A549 treated with AZD2906 at 1 μM for 4 hours (cell line): ENCODE measurements at places on chromosomes 7 and 10. TPM values are rescaled to one million over a fixed set of nuclear protein-coding genes. Genes with fewer than 3 reads are reported as not detected.

The LRIT1 gene
- total RNA-seq = not detected in 5 replicates

The TEX47 gene
- not detected in 5 replicates for total RNA-seq

The SUN3 gene
- total RNA-seq = not detected in 5 replicates

The NPFFR1 gene
- under 0.01 TPM in 1 of 5 replicates, not detected in the others for total RNA-seq

The GPR15LG gene
- total RNA-seq = not detected in 5 replicates

The GSAP gene
- 2.9 to 3.5 TPM (median 3.1 TPM) in 5 replicates for total RNA-seq

The PRKAR2B gene
- total RNA-seq = 2.3 to 3.2 TPM (median 2.8 TPM) in 5 replicates

The SMURF1 gene
- 18.7 to 23.6 TPM (median 20.8 TPM) in 5 replicates for total RNA-seq

The PROSER2 gene
- 32.8 to 46.7 TPM (median 46.4 TPM) in 5 replicates for total RNA-seq

The DMTF1 gene
- total RNA-seq = 15.6 to 20.1 TPM (median 18.3 TPM) in 5 replicates

The INSYN2A gene
- 1.4 to 1.8 TPM (median 1.5 TPM) in 5 replicates for total RNA-seq

The MACROH2A2 gene
- 23.6 to 28.1 TPM (median 26.2 TPM) in 5 replicates for total RNA-seq

The TMEM196 gene
- total RNA-seq = not detected in 5 replicates

The TUBB8 gene
- total RNA-seq = 0.05 to 0.12 TPM (median 0.07 TPM) in 3 of 5 replicates, not detected in the others

The TET1 gene
- total RNA-seq = 0.37 to 0.68 TPM (median 0.54 TPM) in 5 replicates

The RPA3 gene
- 75.8 to 104 TPM (median 95.3 TPM) in 5 replicates for total RNA-seq

The PDK4 gene
- 28.0 to 36.2 TPM (median 34.5 TPM) in 5 replicates for total RNA-seq

The DKK1 gene
- total RNA-seq = 408 to 480 TPM (median 456 TPM) in 5 replicates

The ST7 gene
- total RNA-seq = 20.4 to 24.9 TPM (median 21.6 TPM) in 5 replicates

The GNAT3 gene
- total RNA-seq = not detected in 5 replicates

The WDFY4 gene
- total RNA-seq = 0.03 to 0.11 TPM (median 0.06 TPM) in 4 of 5 replicates, not detected in the other

The NPTX2 gene
- total RNA-seq = 0.12 to 0.28 TPM (median 0.20 TPM) in 5 replicates

The CYREN gene
- 79.3 to 91.8 TPM (median 87.5 TPM) in 5 replicates for total RNA-seq

The CACNB2 gene
- total RNA-seq = 0.06 TPM in 1 of 5 replicates, not detected in the others

The PDCD11 gene
- 35.3 to 40.5 TPM (median 38.3 TPM) in 5 replicates for total RNA-seq

The LAMB1 gene
- total RNA-seq = 94.3 to 137 TPM (median 104 TPM) in 5 replicates

The ADRA2A gene
- 0.12 to 0.20 TPM (median 0.18 TPM) in 5 replicates for total RNA-seq

The SYT15 gene
- total RNA-seq = 1.9 to 3.0 TPM (median 2.1 TPM) in 5 replicates

The FOXI2 gene
- total RNA-seq = not detected in 5 replicates

The GRID2IP gene
- not detected in 5 replicates for total RNA-seq

The C7orf57 gene
- 0.29 to 0.35 TPM (median 0.33 TPM) in 5 replicates for total RNA-seq

The NUDT13 gene
- 2.6 to 3.0 TPM (median 2.9 TPM) in 5 replicates for total RNA-seq

The TNRC18 gene
- 34.4 to 49.5 TPM (median 40.8 TPM) in 5 replicates for total RNA-seq

The CHST3 gene
- total RNA-seq = 49.9 to 62.3 TPM (median 61.0 TPM) in 5 replicates

The CHN2 gene
- total RNA-seq = 0.42 to 1.2 TPM (median 0.58 TPM) in 5 replicates

The SRGN gene
- total RNA-seq = 93.8 to 136 TPM (median 99.6 TPM) in 5 replicates

The PANK1 gene
- 5.3 to 6.5 TPM (median 5.9 TPM) in 5 replicates for total RNA-seq

The GBX1 gene
- total RNA-seq = 0.09 TPM in 1 of 5 replicates, not detected in the others

The ZCCHC24 gene
- 2.5 to 4.0 TPM (median 3.4 TPM) in 5 replicates for total RNA-seq

The MUC3A gene
- total RNA-seq = 15.2 to 23.8 TPM (median 22.2 TPM) in 5 replicates
